MV-4-11 (cell line): ENCODE measurements at places on chromosomes 12 and 14.

GRCh38 chr14:102998393-102998792, 59.0 kb downstream of the CDC42BPB start:
- peak; percentile 23 for DNase-seq

GRCh38 chr12:105470601-105471000, 140.1 kb downstream of the C12orf75 start:
- DNase-seq, result no peak

DNA sequence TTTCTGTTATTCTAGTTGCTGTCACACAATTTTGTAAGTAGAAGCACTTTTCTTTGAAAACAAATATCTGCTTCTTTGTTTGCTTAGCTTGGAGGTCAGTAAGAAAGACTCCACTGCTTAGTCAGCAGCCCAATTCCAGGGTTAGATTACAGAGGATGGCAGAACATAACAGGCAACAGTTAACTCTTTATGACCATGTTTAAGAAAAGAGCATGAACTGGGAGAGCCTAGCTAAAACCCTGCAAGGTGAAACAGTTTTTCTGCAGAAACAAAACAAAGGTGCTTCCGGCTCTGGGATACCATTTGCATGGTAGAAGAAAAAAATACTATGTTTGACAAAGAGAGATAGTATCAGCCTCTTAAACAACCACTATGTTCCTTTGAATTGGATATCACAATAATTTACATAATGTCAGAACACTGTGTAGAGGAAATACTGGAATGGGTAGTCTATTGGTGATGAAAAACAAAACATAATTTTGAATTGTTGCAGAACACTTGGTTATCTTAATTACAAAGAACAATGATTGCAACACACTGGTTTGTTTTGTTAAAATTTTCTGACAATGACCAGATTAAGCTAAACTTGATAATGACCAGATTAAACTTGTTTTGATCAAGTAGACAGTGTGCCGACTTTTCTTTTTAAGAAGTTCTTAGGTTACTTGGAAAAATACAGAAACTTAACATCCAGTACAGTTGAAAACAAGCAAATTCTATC, 22.4 kb upstream of the PPM1H start:
- DNase-seq, result no peak

GRCh38 chr12:123062681-123063486, 82.4 kb downstream of the ARL6IP4 start:
- peak; percentile 76 for DNase-seq

DNA sequence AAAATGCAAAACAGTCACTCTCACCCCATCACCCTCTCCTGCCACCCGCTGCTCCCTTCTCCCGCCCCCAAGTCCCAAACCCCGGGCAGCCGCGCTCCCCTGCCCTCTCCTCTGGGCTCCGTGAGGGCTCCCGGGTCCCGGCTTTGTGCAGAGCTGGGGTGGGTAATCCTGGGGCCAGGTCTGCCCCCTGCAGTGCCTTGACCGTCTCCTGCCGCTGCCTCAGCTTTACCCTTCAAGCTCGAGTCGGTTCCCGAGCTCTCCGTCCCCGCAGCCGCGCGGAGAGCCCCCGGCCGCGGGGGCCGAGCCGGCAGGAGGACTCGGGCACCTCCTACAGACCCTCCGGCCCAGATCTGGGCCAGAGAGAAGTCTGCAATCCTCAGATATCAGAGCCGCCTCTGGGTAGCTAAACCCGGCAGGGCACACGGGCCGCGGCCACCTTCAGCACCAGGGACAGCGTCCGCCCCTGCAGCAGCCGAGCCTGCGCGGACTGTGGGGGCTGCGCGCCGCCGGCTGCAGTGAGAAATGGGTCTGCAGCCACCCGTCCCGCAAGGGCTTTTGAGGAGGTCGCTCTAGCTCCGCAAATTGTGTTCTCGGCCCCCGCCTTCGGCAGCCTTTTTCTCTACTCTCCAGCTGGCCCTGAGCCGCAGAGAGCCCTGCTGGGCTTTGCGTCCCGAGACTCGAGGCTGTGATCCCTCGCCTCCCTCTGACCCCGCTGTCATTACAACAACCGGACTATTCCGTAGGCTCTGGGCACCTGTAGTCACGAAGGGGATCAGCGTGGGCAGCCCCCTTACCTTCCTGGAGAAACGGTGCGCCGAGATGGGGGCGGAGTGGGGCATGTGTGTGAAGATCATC, 1.2 kb downstream of the PRMT8 start:
- DNase-seq, result no peak

DNA sequence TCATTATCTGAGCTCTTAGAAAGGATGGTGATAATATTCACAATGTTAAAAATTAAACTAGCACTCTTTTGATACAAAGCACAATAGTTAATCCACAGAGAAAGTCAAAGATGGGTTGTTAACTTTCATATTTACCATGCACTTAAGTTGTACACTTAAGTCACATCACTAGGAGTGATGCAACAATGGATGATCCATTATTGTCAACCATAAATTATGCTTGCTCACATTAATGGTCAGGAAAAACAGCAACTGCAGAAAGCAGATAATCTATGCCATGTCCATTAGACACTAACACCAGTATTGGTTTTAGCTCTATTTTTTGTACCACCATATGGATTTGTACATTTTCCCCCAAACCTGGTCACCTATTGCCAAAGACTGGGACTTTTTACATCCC, 195.5 kb downstream of the FOXA1 start:
- no peak for DNase-seq

DNA sequence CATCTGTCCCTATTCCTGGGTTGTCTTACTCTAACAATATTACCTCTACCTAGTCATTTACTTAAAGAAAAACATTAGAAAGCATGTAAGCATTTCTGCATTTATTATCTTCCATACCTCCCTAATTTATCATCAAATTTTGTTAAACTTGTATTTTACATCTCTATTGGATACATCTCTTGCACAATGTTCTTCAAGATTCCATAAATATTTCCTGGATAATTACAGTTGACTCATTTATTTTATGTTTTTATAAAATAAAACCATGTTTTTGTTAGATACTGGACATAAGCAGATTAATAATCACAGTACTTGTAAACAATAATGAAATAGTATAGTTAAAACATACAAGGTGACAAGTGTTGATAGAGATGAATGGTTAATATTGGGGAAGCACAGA, 209.0 kb downstream of the TMTC3 start:
- no peak for DNase-seq

GRCh38 chr14:63282997-63283883, 35.5 kb downstream of the GPHB5 start:
- no peak for DNase-seq

- no peak for DNase-seq
These were observed 64.4 kb downstream of the TGFB3 start for GRCh38 chr14:75917322-75917945.

GRCh38 chr14:56207626-56208292, 89.5 kb downstream of the PELI2 start:
- no peak for DNase-seq

GRCh38 chr12:7151532-7151931, 21.4 kb downstream of the CLSTN3 start:
- DNase-seq, result no peak

DNA sequence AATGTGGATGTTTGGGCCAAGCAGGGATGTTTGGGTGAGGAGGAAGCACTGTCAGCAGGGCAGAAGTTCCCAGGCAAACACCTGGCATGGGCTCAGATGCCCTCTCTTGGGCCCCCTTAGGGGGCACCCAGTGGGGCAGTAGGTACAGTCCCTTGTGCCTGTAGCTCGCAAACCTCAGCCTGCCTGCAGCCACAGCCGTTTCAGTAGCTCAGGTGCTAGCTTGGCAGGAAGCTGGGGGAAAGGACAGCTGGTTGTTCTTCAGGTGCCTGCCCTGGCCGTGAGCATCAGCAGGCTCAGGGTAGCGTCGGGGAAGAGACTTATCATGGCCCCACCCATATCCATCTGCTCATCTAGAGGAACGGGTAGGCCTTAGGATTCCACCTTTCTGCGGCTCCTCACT, 67.5 kb downstream of the B4GALNT3 start:
- no peak for DNase-seq

DNA sequence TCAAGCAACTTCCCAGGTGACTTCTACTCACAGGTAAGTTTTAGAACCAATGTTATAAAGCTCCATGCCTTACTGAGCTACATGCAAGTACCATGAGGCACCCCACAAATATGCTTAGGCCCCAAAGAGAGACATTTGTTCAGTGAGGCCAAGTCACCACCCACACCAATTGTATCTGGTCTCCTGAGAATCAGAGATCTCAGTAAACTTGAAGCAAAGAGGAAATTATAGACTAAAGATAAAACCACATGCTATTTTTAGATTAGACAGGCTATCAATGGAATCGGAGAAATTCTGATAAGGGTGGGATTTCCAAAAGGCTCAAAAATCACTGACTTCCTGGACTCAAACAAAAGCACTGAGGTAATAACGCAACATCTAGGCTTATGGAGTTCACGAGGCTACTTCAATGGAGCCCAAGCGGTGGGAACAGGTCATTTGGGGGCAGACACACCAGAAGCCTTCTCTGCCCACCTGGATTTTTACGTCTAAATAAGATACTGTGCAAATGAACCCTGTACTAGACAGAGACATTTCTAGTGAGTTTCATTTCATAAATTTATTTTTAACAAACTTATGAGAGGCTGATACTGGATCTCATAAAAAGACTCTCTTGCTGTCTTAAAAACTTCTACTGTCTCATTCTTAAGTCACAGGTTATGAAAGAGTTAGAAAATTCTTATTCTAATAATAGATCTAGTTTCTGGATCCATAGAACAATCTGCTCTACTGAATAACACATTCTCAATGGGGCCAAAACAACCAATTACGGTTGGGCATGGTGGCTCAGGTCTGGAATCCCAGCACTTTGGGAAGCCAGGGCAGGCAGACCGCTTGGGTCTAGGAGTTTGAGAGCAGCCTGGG, 7.7 kb downstream of the SLC15A4 start:
- no peak for DNase-seq

GRCh38 chr12:124700810-124701592, 133.6 kb upstream of the NCOR2 start:
- DNase-seq, result no peak

- no peak for DNase-seq
These were observed 94.3 kb downstream of the SLC25A21 start for GRCh38 chr14:37078131-37078530.

DNA sequence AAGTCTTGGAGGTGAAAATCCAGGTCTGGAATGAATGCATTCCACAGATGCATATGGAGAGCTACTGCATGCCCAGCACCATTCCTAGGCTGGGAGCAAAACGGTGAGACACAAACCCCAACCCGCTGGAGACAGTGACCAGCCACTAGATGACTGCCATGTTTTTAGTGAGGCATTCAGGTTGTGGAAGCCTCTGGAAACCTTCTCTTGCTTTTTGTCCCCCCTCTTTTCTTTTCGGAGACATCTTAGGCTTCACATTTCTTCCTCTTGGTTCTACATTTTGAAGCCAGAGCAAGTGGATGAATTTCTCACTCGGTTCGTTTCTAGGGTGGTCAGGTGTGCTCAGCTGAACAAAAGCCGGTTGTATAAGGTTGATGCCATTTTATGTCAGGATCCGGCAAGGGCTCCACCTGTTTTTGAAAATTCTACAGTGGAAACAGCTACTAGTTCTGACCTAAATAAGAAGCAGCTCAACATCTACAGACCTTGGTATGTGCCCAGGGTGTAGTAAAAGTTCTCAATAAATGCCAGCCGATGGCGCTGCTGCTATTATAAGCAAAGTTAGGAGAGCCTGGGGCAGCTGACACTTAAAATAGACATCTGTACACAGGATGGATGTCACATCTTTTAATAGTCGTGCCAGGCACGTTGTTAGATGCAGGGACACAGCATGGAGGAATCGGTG, 1.8 kb upstream of the ZNF839 start:
- peak; percentile 78 for DNase-seq

- peak; percentile 33 for DNase-seq
These were observed 150.3 kb downstream of the CEP83 start for GRCh38 chr12:94309373-94309772.

GRCh38 chr14:95195031-95195430, 37.7 kb upstream of the DICER1 start:
- DNase-seq, result no peak

GRCh38 chr14:63203618-63204406, 431 bp upstream of the RHOJ start:
- no peak for DNase-seq

- no peak for DNase-seq
These were observed 1.1 kb downstream of the PPP4R4 start for GRCh38 chr14:94175011-94175745.

GRCh38 chr14:96586921-96587822, 85.0 kb downstream of the PAPOLA start:
- no peak for DNase-seq

GRCh38 chr12:54215989-54216796, 27.4 kb upstream of the SMUG1 start:
- no peak for DNase-seq

DNA sequence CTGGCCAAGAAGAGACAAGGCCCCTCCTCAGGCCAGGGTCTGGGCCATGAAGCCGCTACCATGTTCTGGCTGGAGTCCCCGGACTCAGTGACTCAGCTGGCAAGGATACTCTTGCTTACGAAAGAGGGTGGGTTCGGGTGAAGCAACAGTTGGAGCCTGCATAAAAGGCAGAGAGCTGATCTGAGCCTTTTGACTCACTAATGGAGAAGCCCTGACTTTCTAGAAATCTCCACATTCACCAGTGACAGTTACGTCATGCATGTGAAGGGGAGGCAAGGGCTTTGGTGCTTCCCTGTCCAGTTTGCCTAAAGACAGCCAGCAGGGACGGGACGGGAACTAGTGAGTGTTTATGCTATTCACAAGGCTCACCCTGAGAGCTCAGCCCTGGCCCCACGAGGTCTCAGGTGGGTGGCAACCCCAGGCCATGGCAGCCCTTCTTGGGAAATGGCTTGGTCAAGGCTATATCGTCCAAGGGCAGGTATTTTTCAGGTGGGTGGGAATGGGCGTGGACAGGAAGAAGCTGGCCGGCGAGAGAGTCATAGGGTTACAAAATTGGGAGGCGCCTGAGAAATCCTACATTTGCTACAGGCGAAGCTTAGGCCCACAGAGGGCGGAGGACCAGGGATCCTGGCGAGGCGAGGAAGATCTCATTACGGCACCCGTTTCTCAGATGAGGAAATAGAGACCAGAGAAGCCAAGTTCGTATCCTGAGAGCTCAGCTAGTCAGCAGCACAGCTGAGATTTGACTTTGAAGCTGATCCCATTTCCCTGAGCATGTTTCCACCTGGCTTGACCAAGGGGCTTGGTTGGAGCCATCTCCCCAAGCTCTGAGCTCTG, 314.6 kb downstream of the BCL11B start:
- DNase-seq, result peak; percentile 97

DNA sequence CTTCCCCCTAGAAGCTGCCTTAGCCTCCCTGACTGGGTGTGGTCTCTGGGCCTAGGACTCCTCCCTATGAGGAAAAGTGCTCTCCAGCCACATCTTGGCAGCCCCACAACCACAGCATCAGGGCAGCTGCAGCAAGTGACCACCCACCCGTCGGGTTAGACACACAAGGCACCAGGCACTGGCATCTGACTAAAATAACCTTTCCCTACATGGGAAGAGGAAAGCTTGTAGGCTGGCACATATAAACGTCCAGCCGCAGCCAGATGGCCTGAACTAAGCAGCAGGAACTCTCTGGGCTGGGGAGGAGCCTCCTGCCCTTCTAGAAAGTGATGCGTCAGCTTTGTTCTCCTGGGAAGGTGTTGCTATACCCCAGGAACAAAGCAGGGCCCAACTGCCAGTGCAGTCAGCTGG, 328.7 kb downstream of the DPF3 start:
- no peak for DNase-seq

GRCh38 chr14:77498984-77499527, 440 bp upstream of the ISM2 start:
- no peak for DNase-seq

- no peak for DNase-seq
These were observed at the start of gene SCN8A for GRCh38 chr12:51591016-51591901. TSS of gene SCN8A (plus strand) at chr12:51591233. CDS start at chr12:51662818, 71,585 bp downstream.
